EL (cell line): ENCODE measurements at places on chromosomes 4 and X.

- no peak for DNase-seq
These were observed 76.0 kb downstream of the PDLIM5 start for GRCh38 chr4:94527556-94528233.

DNA sequence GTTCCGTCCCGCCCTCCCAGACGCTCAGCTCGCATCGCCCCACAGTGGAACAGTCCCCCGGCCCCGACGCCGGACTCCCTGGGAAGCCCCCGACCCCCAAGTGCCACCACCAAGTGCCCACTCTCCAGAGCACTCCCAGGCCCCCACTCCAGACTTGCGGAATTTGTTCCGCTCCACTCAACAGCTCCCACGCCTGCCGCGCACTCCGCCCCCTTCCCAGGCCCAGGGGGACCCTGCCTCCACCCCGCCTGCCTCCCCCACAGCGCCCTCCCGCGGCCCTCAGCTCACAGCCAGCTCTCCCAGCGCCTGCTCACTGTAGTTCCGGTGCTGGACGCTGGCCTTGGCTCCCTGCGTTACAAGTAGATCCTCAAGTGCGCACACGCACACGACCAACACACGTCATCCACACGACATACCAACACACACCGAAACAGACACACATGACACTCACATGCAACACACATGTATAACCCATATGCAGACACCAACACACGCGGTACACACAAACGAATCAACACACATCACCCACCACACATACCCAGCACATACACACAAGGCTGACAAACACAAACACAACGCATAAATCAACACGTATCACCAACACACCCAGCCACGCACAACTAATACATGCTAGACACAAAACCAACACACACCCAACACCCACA, 8.0 kb downstream of the MSX1 start:
- no peak for DNase-seq

DNA sequence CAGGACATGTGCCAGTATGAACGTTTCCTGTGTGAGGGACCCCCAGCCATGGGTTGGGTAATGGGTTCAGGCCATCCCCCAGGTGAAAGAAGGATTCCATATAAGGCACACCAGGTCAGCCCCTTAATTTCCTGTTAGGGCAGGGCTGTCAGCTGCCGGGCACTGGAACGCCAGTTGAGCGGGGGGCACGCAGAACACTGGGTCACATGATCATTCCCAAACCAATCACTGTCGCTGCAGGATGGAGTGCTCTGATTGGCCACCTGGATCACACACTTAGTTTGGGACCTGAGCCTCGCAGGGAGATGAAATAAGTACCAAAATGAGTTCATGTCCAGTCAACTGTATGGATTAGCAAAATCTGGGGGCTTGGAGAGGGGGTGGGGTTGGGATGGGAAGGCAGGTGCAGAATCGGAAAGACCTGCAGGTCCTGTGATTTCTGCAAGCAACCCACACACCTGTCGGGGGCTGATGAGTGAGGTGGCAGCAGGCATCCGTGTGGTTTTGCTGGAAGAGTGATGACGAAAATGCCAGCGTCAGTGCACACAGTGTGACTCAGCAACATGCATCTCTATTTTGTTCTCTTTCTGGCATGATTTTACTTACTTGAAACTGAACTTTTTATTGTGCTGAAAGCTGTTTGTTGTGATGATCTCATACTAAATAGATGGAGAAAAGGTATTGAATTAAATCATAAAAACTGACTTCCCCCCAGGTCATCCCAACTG, 32.2 kb downstream of the RNF212 start:
- DNase-seq = peak; percentile 39

DNA sequence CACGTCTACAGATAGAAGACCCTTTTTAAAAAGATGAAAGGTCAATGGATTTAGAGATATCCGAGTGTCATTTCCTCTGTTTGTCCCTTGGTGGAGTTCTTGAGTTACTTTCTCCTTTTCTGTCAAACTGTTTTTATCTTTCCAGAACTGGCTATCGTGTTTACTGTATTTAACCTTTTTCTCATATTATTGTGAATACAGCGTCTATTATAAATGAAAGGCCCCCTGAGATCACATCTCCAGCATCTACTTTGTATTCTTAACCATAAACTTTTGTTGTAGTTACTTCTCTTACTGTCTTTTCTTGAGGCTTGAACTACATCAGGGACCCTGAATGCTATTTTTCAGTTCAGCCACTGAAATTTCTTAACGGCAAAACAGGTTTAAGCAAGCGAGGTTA, 4.0 kb upstream of the PCDH7 start:
- peak; percentile 18 for DNase-seq

GRCh38 chr4:96670381-96670780, 830.5 kb downstream of the PDHA2 start:
- no peak for DNase-seq

DNA sequence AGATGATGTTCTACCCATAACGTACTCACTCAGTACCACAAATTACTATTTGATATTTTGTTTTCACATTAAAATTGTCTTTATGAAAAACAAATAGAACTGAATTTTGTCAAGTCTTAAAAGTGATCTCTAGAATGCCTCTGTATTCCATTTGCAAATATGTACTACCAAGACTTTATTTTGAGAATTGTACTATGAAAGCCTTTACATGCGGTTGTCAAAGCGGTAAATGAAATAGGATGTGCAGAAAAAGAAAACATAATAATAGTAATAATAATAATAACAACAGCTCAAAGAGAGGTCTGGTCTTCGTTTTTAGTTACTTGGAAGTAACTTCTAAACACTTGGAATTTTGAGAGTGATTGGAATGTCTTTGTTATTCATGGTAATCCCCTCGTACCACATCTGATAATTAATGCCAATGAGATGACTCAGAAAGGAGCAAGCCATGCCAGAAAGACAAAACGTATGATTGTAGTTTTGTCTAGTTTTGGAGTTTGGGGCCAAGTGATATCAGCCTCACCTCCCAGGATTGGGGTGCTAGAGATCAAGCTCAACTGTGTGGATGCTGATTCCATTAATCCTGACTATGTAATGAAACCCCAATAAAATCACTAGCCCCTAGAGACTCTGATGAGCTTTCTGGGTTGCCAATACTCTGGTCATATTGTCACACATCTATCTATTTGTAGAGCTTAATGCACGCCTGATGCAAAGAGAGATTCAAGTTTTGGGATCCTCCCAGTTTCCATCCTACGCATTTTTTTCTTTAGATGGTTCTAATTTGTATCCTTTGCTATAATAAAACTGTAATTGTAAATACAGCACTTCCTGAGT, 20.2 kb upstream of the CTSO start:
- DNase-seq = peak; percentile 66

GRCh38 chr4:24032371-24032989, 142.6 kb upstream of the PPARGC1A start:
- peak; percentile 11 for DNase-seq
